ENCODE measurements at places on chromosomes 4 and X.
A peak's percentile ranks its signal among the peaks of the same experiment; 100 is the strongest.

- DNase-seq: no peak
Measured at GRCh38 chrX:124963717-124964116, 356.0 kb upstream of the TEX13C start.

GRCh38 chr4:112938461-112939058 is 110.9 kb upstream of the ANK2 start:
- no peak for DNase-seq

DNA sequence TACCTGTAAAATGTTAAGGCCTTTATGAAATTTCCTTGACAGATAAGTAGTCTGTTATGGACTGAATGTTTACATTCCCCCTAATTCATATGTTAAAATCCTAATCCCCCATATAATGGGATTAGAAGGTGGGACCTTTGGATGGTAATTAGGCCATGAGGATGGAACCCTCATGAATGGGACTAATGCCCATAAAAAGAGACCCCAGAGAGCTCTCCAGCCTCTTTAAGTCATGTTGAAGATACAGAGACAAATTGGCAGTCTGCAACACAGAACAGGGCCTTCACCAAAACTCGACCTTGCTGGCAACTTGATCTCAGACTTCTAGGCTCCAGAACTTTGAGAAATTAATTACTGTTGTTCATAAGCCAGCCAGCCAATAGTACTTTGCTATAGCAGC is 1344.5 kb upstream of the PCDH7 start:
- DNase-seq: no peak

DNA sequence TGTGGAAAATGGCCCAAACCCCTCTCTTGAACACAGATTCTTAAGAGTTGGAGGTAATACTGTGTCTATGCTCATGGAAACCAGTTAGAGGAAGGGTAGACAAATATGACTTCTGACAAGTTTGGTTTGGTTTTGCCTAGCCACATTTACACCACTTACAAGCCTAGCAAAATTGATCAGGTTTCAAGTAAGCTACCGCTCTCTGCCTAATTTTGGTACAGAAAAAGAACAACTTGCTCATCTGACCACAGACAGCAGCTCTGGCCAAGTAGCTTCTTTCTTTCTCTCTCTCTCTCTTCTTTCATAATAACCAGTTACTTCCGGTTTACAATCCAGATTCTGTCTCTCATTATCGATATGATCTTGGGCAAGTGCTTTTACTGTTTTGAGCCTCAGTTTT is 260.0 kb downstream of the GLUD2 start:
- no peak for DNase-seq

DNA sequence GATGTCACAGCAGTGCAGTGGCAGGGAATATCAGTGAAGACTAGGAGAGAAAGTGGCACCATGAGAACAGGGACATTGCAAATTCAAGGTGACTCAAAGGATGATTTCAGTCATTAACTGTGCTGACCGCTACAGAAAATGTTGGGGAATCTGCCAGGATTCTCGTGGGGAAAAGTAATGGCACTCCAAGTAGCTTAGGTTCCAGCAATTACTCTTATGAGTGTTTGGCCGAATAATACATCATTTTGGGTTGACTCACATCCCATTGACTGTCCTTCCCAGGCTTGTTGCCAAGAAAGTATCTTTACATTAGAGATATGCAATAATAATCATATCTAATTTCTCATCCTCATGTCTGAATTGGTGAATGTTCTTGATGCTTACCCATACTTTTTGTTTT is 1411.1 kb upstream of the PCDH7 start:
- DNase-seq: no peak

GRCh38 chr4:59685626-59686025 is 1514.5 kb upstream of the ADGRL3 start:
- DNase-seq: no peak

DNA sequence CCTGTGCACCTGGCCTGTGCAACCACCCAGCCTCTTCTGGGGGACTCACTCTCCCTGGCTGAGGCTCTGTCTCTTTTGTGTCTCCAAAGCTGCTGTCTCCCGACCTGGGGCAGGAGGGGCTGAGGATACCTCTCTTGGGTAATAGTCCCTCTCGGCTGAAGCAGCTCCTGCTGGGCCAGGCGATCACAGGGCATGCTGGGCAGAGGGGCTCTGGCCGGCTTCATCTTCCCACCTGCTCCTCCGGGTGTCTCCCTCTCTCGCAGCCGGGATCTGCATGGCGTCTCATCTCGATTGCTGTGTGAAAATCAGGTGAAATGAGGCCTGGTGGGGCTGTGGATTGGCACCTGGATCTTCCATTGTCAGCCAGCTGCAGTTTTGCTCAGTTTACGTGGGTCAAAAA is 53.2 kb downstream of the MGST2 start:
- DNase-seq: no peak

GRCh38 chr4:109998867-109999584 is 86.3 kb downstream of the EGF start:
- peak; percentile 28 for DNase-seq

DNA sequence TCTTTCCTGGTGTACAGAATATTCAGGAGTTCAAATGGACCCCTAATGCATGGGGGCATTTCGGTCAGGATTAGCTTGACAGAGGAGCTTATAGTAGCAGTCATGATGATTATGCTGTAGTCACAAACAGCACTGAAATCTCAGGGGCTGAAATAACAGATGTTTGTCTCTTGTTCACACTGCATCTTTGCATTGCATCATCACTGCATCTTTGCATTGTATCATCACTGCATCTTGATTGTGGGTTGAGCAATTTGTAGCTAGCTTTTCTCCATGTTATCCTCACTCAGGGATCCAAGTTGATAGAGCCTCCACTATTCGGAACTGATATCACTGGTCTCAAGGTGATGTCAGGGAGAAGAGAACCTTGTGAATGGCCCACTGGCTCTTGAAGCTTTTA is 160.9 kb downstream of the GATB start:
- no peak for DNase-seq

GRCh38 chr4:175998782-175999181 is 66.9 kb upstream of the WDR17 start:
- no peak for DNase-seq

- no peak for DNase-seq
Measured at GRCh38 chr4:90209922-90210321, 82.7 kb downstream of the CCSER1 start.

DNA sequence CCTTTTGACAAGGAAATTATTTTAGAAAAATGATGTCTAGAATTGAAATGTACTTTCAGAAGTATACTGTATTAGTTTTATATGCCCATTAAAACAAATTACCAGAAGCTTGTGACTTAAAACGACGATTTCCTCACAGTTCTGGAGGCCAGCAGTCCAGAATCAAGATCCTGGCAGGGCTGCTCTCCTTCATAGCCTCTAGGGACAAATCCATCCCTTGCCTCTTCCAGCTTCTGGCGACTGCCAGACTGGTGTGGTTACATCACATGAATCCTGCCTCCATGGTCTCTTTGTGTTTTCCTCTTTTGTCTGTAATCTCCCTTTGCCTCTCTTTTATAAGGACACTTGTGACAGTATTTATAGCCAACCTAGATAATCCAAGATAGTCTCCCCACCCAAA is 97.1 kb downstream of the IQCM start:
- DNase-seq: no peak

Measured in SHP77 (cell line).